ENCODE measurements at places on chromosomes 12 and 14. TPM values are rescaled to one million over a fixed set of nuclear protein-coding genes. Genes with fewer than 3 reads are reported as not detected.

The CCDC177 gene
- not detected for polyA plus RNA-seq

The KRT78 gene
- polyA plus RNA-seq = not detected

The CLEC14A gene
- polyA plus RNA-seq = not detected

The KRT5 gene
- not detected for polyA plus RNA-seq

The KRT79 gene
- polyA plus RNA-seq = not detected

The MANSC4 gene
- not detected for polyA plus RNA-seq

The NFE2 gene
- polyA plus RNA-seq = 1.6 TPM

The TMEM179 gene
- polyA plus RNA-seq = not detected

The BHLHE41 gene
- not detected for polyA plus RNA-seq

The SELPLG gene
- polyA plus RNA-seq = 508 TPM

The KLHL33 gene
- not detected for polyA plus RNA-seq

The CBLN3 gene
- not detected for polyA plus RNA-seq

The SMCO3 gene
- not detected for polyA plus RNA-seq
